ENCODE measurements at places on chromosomes 5 and 9. TPM values are rescaled to one million over a fixed set of nuclear protein-coding genes. Genes with fewer than 3 reads are reported as not detected.

Gene PLPP7
- not detected for total RNA-seq

Gene EMB
- total RNA-seq, result 44.4 TPM

Gene PCDHGA5
- 0.12 TPM for total RNA-seq

DNA sequence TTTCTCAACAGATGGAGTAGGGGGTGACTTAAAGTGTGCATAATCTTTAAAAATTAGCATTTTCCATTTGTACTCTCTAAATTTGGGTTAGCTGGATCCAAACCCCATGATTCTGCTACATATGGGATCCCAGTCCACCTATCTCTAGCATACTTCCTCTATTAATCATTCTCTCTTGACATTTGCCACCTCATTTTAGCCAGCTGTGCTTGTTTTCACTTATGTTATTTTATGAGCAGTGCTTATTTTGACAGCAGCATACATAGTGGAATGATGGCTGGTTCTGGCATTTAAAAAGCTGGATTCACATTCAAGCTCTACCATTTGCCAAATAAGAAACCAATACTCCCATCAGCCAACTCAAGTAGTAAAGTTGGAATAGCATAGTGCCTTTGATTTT lies 22.5 kb upstream of the SNX18 start:
- no peak overlapping the region for H3K27ac ChIP-seq
- H3K27me3 ChIP-seq, result peaks cover 53% of the 10 kb centered on the region

GRCh38 chr9:27653957-27654356 lies 80.7 kb upstream of the C9orf72 start:
- no peaks in the 10 kb centered on the region for H3K4me1 ChIP-seq
- H3K4me3 ChIP-seq, result no peak overlapping the region
- no peak for DNase-seq

DNA sequence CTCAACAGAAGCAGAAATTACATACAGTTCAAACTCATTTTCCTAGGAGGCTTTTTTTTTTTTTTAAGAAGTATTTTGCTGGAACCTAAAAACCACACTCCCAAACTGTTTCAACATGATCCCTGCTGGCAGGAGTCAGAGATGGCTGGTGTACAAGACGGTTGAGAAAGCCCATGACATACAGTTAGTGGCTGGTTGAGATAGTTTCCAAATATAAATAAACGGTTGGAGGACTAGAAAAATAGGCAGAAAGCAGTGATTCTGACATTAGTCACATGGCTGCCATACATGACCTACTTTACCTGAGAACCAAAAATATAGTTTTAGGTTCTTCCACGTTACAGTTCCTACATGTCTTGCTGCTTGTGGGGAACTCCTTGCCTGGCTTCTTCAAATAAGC lies 31.7 kb upstream of the BASP1 start:
- no peak overlapping the region for H3K4me3 ChIP-seq
- peaks cover 34% of the 10 kb centered on the region for H3K4me1 ChIP-seq
- no peaks in the 10 kb centered on the region for H3K27me3 ChIP-seq
- H3K27ac ChIP-seq, result no peak overlapping the region

DNA sequence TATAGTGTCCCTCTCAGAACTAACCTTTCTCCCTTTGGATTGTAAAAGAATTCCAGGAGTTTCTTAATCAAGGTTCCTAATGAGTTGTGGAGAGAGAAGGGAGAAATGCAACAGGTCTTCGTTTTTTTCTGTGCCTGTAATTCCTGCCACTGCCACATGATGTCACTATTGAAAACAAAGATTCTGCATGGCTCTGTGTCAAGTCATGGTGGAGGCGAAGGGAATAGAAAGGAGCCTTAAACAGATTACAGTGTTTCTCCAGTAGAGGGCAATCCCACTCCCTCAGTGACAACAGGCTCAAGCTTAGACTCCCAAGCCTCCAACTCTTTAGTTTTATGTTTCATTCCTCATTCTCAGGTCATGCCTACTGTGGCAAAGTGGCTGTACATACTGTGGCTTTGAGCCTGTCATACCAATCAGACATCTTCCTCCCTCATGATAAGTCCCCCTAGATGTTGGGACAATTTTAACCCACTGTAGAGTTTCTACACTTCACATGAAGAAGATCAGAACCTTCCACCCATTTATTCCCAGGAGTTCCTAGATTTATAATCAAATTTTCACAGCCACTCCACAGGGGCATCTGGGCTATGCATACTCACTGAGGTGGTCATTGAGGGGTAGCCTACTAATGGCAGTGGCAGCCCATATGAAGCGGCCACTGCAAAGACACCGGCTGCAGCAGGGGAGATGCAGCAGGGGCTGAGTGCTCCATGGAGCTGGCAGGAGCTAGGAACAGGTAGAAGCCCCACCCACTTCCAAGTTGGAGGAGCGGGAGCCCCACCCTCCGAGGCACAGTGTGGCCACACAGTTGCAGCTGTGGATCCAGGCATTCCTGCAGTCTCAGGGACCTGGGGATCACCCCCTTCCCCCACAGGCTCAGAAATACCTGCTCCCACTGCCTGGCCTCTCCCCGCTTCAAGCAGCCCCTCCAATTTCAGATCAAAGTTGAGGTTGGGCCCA lies 97.4 kb upstream of the TRIM32 start:
- H3K36me3 ChIP-seq, result no peaks in the 10 kb centered on the region
- H3K4me1 ChIP-seq, result no peaks in the 10 kb centered on the region
- H3K4me3 ChIP-seq, result no peak overlapping the region
- no peak overlapping the region for H3K27ac ChIP-seq
- no peaks in the 10 kb centered on the region for H3K27me3 ChIP-seq

- H3K36me3 ChIP-seq, result peaks cover 13% of the 10 kb centered on the region
- H3K4me1 ChIP-seq, result peaks cover 19% of the 10 kb centered on the region
- peaks cover 82% of the 10 kb centered on the region for H3K27me3 ChIP-seq
- no peak overlapping the region for H3K27ac ChIP-seq
- no peak for DNase-seq
- H3K4me3 ChIP-seq, result no peak overlapping the region
Measured at GRCh38 chr5:90554358-90555006, 4.1 kb upstream of the ADGRV1 start.

DNA sequence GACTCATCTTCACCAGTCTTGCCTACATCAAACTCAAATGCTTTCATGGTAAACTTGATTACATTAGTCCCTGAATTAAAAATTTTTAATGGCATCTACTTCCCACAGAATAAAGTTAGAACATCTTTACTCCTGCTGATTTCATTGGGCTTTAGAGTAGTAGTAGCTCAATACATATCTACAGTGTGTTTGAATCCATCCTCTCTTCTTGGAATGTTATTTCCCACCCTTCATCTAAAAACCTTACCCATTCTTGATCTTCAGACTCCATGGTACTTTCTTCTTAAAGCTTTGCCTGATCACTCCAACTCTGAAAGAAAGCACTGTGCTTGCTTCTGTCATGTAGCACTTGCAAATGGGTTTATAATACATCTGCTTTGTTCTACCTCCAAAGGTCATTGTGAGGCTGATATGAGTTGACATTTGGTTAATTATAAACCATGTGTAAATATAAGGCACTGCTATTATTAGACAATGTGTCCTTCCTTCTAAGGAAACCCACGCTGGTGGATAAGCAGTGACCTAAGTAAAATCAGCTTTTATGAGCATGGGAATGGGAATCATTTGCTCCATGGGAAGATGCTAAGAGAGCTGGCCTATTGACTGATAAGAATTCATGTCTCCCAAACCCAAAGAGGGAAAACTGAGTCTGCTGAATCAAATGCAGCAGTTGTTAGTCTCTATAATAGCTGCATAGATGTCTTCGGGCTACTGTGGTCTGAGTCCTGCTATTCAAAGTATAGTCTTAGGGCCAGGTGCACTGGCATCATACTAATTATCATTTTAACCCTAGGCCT lies 7.5 kb upstream of the PRLR start:
- no peak for DNase-seq
- no peak overlapping the region for H3K4me3 ChIP-seq
- no peak overlapping the region for H3K27ac ChIP-seq
- H3K27me3 ChIP-seq, result peaks cover 6% of the 10 kb centered on the region
- peaks cover 11% of the 10 kb centered on the region for H3K4me1 ChIP-seq
- no peaks in the 10 kb centered on the region for H3K36me3 ChIP-seq

GRCh38 chr9:133355881-133356357 lies 368 bp downstream of the SURF1 start:
- H3K36me3 ChIP-seq, result peaks cover 64% of the 10 kb centered on the region
- no peaks in the 10 kb centered on the region for H3K27me3 ChIP-seq
- peak overlapping the region; percentile 42 for H3K27ac ChIP-seq
